ENCODE measurements at places on chromosomes 4 and X.

- no peak for DNase-seq
Measured at GRCh38 chr4:144872508-144873225, 225.3 kb downstream of the ANAPC10 start.

- DNase-seq = no peak
Measured at GRCh38 chrX:78307665-78308064, 19.7 kb downstream of the CYSLTR1 start.

DNA sequence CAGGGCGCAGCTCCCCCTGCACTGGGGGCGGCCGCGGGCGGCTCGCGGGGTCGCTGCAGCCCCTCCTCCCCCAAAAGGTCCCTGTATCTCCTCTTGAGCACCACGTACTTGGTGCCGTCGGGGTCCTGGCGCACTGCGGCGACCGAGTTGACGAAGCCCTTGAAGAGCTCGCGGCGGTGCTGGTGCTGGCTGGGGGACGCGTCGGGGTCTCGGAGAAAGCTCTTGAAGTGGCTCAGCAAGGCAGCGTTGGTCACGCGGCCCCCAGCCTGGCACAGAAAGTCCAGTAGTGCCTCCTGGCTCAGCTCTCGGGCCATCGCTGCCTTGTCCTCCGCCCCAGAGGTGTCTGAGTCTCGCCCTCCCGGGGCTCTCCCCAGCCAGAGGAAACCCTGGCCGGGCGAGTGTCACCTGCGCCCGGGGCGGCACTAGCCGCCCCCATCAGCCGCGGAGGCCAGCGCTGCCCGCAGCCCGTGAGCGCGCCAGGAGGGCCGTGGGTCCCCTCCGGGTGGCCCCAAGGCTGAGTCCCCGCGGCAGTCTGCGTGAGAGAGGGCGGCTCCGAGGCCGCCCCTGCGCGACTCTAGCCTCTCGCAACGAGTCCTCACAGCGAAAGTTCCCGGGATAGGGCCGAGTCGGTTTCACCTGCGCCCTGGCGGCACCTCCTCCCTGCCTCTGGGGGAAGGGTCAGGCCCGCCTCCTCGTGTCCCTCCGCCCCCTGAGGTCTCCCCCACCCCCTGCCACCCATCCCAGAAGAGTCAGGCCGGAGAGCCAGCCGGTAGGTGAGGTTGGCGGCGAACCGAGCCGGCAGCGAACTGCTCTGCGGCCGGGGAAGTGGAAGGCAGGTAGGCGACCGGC is at the start of gene SOWAHB:
Gene SOWAHB, minus strand, starts transcription at position 609 of the 849 bp plus-strand sequence. Its CDS starts 295 bp downstream, at position 314.
- no peak for DNase-seq

DNA sequence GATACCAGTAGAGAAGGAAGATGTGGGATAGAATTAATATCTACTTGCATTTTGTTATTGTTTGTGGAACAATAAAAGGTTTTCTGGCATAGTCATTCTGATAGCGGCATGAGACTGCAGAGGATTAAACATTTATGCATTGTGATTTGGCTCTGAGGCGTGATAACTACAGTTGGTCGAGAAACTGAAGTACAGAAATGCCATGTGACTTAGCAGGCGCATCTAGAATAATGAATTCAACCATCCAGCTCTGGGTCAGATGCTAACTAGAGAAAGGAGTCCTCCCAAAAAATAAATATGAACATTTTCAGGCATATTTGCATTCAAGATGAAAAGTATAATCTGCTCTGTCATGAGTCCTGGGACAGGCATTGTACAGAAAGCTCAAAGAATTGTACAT is 62.8 kb downstream of the CCSER1 start:
- DNase-seq = no peak

- DNase-seq = no peak
Measured at GRCh38 chrX:23633834-23634580, 33.3 kb upstream of the PRDX4 start.

DNA sequence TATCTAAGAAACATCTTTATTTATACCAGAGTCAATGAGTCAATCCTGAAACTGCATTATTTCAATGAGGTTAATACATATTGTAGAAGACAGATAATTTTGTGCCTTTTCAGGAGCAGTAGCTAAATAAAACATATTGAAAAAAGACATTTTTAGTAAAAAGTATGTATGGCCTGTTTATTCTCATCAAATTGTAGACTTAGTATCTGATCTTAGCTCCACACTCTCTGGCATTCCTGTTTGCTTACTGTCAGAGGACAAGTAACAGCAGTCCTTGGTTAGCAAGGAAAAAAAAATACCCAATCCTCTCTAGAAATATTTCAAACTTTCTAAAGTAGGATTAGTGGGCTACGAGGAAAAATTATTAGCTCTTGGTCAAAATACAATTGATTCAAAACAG is 50.5 kb upstream of the GUCY1A1 start:
- DNase-seq = no peak

DNA sequence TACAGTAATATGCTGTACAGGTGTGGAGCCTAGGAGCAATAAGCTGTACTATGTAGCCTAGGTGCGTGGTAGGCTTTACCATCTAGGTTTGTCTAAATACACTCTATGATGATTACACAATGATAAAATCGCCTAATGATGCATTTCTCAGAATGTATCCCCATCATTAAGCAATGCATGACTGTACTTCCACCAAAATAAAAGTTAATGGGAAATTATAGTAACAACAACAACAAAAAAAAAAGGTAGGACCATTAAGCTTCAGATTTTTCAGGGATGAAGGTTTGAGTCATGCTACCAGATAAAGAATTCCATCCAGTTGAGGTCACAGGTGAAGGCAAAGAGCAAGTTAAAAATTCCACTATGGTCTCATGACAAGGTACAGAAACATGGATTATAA is 68.2 kb downstream of the MAGEA10 start:
- DNase-seq = no peak

DNA sequence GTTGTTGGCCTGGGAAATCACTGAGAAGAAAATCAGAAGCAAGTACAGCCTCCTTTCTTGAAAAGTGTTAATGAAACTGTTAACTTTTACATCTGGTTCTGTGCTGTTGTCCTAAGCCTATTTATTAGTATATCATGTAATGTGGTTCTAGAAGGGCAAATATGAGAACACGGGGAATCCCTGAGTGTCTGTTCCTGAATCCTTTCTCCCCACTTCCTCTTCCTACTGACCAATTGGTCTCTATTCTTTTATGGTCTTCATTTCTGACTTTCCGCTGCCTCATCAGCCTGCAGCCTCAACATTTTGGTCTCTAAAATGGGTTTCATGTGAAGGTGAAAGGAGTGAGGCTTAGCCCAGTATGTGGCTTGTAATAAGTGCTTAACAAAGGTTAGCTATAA is 159.9 kb upstream of the MAMLD1 start:
- no peak for DNase-seq

- no peak for DNase-seq
Measured at GRCh38 chrX:21972046-21972445, 31.5 kb downstream of the SMS start.

All from hepatic stellate cell (primary cell).